ENCODE measurements at places on chromosomes 1 and 21.

DNA sequence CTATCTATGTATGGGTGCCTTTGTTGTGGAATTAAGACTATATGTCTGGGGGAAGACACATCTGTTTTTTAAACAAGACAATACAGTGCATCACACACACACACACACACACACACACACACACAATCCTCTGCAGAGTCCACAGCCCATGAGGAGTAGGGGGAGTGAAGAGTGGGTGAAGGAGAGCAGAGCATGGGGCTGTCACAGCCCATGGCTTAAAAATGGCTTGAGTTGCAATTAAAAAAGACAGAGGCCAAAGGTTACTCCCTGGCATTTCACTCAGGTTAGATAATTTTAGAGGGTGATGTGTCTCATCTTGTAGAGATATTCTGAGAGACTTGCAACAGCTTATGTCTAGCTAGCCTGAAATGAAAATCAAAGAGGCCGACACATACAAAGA lies 176.5 kb upstream of the PLXNA2 start:
- no peak for DNase-seq

- DNase-seq = no peak
Measured at GRCh38 chr1:169009666-169010065, 96.8 kb upstream of the ATP1B1 start.

- no peak for DNase-seq
Measured at GRCh38 chr1:39635205-39635870, 4.1 kb downstream of the HEYL start.

GRCh38 chr1:171366085-171366484 lies 52.1 kb downstream of the FMO4 start:
- DNase-seq = no peak

DNA sequence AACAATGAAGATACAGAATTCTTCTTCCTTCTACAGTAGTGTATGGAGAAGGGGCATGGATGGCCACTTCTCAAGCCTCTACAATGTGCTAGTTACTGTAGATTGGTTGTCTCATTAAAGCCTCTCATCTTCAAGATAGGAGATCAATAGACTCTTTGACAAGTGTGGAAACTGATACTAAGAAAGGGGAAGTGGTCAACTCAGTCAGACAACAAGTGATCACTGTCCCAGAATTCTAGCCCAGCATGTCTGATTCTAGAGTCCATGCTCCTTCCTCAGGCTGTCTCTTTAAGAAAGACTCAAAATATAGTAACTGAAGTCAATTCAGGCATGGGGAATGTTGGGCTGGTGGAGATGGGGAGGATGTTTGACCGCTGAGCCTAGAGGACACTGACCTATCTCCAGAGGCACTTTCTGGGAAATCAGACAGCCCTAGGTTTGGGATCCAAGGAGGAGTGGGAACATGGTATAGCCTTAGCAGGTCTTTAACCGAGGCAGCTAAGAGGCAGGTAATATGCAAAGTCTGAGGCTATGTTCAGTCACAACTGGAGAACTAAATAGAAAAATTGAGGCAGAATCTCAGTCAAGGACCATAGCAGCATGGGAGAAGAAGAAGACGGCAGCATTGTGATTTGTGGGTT lies 39.3 kb upstream of the EYA3 start:
- DNase-seq = no peak

DNA sequence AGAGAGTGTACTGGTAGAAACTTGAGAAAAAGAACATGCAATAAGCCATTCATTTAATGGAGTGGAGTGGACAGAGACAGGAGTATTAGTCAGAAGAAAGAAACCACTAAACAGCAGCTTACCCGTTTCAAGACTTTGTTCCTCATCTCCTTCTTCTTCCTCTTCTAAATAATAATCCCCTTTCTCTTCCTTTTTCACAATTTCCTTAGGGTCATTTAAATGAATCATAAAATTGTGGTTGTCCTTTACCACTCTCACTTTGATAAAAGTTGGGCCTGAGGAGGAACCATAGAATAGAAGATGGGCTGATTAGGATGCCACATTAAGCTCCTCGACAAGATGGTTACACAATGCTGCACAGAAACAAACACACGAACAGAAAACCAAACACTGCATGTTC lies 109.6 kb downstream of the WDR3 start:
- no peak for DNase-seq
